ENCODE measurements at places on chromosomes 1 and 21.

DNA sequence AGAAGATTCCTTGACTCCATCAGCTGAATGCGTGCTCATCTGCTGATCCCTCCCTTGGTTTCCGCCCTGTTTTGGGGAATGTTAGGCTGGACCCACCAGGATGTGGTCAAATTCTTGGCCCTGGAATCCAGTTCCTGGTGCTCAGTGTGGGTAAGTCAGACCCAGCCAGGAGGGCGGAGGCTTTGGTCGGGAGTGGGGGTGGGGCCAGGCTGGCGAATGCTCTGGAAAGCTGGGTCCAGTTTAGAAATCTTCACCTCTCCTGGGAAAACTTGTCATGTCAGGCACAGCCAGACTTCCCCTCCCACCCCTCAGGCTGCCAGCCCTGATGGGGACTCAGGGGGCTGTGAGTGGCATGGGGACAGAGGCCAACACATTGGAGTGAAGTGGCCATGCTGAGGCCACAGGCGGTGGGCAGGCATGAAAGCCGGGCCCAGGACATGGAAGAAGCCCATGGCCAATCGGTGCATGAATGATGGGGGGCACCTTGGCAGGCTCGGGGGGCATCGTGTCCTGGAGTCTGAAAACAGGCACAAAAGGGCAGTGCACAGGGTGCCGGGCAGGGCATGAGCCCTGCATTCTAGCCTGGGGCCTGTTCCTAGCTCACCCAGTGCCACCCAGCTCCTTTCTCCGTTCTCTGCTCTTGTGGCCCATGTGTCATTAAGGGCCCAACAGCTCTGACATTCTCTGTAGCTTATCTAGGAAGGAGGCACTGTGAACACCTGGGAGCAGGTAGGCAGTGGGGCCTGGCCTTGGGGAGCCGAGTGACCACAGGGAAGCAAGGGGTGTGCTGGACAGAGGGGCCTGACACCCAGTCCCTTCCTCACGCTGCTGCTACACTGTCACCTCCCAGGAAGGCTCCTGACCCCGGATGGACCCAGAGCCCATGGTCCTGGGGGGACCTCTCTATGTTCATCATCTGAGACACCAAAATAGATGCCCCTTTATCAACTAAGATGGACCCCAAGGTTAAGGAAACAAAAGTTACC is 14.6 kb upstream of the PADI1 start:
- peak; percentile 92 for DNase-seq

DNA sequence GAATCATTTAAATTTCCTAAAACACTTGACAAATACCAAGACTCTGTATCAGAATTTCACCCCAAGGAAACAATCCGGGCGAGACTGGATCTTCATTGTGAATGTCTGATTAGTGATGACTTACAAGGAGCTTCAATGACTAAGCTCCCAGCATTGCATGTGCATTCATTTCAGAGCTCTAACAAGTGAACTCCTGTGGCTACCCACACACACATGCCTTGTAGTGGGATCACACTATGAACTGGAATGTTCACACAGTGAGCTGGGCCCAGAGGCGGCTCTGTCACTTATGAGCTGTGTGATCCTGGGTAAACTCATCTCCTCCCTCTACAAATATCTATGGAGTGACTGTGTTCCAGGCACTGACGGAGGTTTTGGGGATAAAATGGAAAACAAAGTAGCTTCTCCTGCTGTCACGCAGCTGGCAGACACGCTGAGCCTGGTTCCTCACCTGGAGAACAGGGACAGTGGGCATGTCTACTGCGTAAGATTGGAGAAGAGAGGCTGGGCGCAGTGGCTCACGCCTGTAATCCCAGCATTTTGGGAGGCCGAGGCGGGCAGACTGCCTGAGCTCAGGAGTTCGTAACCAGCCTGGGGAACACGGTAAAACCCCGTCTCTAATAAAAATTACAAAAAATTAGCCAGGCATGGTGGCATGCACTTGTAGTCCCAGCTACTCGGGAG is 56.9 kb downstream of the CLSTN1 start:
- peak; percentile 91 for DNase-seq

DNA sequence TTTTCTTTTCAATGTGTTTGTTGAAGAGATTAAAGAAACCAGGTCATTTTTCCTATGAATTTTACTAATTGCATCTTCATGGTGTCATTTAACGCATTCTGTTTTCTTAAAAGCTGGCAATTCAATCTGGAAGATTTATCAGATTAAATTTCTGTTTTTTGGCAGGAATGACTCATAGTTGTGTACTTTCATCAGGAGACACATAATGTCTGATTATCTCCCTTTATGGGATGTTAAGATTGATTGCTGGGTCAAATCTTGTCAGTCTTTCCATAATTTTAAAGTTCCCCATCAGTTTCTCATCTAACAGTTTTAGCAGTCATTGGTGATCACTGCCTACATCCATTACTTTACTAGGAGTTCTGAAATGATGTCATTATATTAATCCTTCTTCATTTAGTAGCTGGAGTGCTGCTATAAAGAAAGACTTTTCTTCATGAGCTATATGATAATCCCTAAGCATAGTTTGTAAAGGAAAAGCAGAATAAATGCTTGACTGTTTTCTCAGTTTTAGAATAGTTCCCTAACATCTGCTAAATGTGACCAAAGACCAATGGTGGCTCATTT is 72.8 kb upstream of the MAP10 start:
- no peak for DNase-seq

- no peak for DNase-seq
Observed at GRCh38 chr1:1058921-1059493, 15.1 kb downstream of the RNF223 start.

- DNase-seq: no peak
Observed at GRCh38 chr1:247077876-247078257, 744 bp downstream of the ZNF670 start.

GRCh38 chr1:193310564-193310963 is 124.2 kb upstream of the B3GALT2 start:
- no peak for DNase-seq

DNA sequence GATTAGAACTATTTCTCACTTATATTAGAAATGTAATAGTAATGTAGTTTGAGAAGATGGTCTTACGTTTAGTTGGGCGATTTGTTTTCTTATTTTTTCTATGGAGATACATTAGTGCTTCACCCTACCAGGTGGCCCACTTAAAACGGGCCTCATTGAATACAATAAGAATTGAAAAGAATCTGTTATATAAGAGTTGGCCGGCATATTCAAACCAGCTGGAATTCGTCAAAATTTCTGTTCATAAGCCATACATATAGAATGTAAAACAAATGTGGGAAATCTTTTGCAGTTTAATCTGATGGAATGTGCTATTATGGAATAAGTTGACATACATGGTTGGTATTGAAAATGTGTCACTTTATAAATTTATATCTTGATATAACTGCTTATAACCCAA is 96.4 kb upstream of the C1orf105 start:
- no peak for DNase-seq

GRCh38 chr1:173023343-173023742 is 27.4 kb downstream of the TNFSF18 start:
- no peak for DNase-seq

DNA sequence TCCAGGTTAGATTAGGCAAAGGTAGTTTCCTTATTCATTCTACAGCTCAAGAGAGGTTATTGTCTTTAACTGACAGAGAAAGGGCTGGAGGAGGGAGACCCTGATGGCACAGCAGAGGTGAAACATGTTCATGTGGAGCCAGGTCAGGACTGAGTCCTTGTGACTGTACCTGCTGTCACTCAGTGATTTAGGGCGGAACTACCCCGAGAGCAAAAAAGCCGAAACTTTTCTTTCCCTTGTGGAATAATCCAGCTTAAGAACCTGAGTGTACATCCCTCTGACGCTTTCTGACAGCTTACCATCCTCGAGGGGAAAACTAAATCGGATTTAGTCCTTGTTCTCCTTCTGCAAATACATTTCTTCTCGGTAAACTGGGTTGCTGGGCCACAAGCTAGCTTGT is 273.2 kb downstream of the BACH1 start:
- no peak for DNase-seq

- DNase-seq: no peak
Observed at GRCh38 chr1:218262259-218262658, 22.8 kb upstream of the RRP15 start.

DNA sequence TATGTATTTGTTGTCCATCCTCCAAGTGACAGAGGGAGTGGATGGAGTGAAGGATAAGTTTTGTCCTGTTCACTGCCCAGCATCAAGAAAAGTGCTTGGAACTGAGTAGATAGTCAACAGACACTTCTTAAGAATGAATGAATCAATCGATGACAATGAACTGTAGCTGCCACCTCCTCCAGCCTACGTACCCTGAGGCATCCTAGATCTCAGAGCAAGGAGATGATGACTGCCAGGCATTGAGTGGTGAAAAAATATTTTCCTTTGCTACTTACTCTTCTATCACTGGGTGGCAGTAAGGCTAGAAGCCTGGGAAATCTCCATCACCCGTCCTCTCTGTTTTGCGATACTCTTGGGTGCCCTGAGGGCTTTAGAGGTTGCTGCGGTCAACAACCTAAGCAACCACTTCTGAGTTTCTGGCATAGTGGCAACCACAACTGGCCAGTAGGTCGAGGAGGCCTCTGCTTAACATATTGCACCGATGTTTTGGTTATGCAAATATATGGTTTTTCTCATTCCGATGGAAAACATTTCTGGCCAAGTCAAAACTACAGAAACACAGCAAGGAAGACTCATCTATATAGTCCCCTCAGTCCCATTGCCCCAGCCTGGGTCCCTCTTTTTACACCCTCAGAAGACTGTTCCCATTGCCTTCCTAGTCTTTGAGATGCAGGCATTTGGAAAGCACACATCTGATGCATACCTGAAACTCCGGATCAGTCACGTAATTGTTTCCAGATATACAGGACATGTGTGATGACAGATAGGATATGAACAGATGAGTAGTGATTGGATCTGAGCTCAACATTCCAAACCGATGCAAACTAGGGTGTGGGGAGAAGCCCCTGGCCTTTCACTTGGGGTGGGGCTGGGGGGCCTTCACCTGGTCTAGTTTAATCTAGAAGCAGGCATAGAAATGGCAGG is 136.8 kb downstream of the RUNX1 start:
- DNase-seq: no peak

DNA sequence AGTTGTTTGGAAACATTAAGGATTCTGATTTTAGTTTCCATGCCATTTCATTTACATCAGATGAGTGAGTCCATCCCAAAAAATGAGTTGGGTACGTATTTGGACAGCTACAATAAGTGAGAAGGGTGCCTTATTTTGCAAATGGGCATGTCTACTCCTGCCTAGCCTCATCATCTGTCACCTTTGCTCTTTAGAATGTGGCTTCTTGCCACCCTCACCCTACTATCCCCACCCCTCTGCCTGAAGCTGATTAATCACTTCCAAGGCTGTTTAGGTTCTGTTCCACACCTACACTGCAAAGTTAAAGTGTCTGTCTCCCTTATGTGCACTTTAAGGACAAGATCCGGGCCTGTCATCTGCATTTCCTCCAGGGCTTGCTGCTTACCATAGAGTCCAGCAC is 61.2 kb downstream of the ST6GALNAC5 start:
- no peak for DNase-seq

DNA sequence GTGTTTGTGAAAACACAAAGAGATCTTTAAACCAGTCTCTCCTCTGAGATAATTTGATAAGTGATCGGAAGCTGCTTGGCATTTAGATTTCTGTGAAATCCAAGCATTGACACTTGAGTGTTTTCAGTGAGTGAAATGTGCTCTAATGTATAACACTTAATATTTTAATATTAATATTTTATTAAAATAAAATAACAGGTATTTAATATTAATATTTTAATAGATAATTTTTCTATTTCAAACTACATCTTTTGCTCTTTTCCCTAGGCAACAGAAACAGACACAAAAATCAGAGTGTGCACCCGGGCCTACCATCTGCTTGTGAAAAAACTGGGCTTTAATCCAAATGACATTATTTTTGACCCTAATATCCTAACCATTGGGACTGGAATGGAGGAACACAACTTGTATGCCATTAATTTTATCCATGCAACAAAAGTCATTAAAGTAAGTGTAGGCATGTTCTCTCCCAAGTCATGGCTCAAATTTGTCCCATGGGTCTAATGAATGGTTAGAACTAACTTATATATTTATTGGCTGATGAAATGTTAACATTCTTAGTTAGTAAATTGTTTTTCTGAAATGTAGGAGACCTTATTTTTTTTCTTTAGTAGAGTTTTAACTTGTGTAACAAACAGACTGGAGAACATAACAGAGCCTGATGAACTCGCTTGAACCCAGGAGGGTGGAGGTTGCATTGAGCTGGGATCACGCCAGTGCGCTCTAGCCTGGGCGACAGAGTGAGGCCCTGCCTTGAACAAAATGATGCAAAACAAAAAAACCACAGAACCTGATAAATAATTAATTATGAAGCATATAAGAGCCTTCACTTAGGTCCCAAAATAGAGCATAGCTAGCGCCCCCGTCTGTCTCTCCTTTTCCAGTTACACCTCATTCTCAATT is 55.2 kb downstream of the MTR start:
- no peak for DNase-seq

DNA sequence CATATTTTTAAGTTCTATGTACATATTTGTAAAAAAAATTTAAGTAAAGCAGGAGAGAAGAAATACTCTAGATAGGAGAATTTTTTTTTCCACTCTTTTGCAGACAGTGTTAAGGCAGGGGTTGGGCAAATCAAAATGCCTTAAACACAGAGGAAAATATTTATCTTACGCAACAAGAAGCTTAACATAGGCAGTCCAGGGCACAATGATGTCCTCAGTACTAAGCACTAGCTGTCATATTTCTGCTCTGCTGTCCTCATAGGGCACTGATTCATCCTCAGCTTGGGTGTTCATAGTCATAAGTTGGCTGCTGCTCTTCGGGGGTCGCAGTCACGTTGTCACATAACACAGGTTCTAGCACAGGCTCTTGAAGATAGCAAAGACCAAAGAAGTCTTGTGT is 247.4 kb downstream of the PTBP2 start:
- no peak for DNase-seq

DNA sequence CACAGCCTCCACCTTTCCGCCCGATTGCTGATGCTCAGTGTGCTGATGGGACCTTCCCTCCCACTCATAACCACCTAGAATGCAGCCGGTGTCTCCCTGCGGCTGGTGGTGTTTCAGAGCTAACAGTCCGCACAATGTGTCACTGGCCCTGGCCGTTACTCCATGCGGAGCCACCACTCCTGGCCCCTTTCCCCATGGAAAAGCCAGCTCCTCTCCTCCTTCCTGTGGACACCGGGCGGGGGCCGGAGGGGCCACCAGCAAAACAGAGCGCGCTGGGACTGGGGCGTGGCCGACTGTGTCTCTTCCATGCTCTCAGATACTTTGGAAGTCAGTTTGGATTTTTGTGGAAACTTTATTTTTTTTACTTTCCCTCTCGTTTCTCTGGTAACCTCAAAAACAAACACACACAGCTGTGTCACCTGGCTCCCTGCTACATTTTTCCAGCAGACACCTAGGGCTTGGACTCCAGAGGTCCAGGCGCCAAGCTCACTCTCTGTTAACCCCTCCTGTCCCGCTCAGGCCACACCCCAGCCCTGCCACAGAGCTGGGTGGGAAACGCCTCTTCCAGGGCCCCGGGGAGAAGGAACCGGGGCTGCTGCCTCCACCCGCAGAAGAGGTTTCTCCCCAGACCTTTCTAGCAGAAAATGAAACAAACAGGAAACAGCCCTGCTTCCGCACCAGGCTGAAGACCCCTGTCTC is 32.5 kb upstream of the COL6A2 start:
- DNase-seq: no peak

GRCh38 chr1:109259674-109260557 is 10.6 kb downstream of the CELSR2 start:
- DNase-seq: no peak
